ENCODE measurements at places on chromosomes 16 and 17. TPM values are rescaled to one million over a fixed set of nuclear protein-coding genes. Genes with fewer than 3 reads are reported as not detected.

GRCh38 chr16:4957420-4957719 lies 760 bp upstream of the SEC14L5 start:
- no peaks in the 10 kb centered on the region for H3K27me3 ChIP-seq
- peak overlapping the region; percentile 76 for H3K27ac ChIP-seq
- no peak for DNase-seq
- H3K4me3 ChIP-seq: peak overlapping the region; percentile 51

MYH13 gene
- total RNA-seq: not detected

DNA sequence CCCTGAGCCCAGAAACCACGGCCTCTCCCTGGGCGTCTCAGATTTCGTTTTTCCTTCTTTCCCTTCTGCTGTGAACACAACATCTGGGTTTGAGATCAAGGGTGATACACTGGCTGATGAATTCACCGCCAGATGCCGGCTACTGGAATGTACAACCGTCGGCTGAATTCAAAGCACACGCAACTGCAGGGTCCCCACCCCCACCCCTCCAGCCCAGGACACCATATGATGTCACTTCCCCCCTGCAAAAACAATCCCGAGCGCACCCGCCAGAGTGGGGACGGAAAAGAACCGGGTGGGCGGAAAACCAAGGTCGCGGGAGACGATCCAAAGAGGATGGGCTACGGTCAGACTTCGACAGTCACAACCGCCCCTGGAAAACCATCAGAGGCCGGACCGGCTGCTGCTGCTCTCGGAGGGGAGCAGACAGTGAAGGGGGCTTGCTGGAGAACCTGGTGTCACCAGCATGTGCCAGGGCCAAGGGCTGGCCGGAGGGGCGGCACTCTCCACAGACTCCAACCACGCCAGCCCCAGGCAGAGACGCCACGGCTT lies 23.3 kb downstream of the CEP295NL start:
- H3K4me3 ChIP-seq: peak overlapping the region; percentile 9
- peak; percentile 81 for DNase-seq
- peaks cover 10% of the 10 kb centered on the region for H3K4me1 ChIP-seq
- no peaks in the 10 kb centered on the region for H3K27me3 ChIP-seq
- peak overlapping the region; percentile 89 for H3K27ac ChIP-seq

DNA sequence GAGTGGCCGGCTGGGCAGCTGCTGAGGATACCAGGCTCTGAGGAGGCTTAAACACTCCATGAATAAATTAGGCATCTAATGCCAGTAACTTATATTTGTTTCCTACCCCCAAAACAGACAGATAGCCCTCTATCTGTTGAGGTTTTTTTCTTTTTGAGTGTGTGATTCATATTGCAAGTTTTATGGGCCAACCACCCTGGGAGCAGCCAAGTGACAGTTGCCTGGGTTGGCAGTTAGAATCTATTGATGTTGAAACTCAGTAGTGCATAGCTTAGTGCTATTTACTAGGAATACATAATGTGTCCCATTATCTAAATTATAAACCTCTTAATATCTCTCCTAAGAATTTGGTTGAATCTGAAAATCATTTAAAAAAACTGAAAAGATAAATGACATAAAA lies 397.4 kb downstream of the CA10 start:
- no peak overlapping the region for H3K27ac ChIP-seq
- no peak for DNase-seq
- no peaks in the 10 kb centered on the region for H3K4me1 ChIP-seq
- H3K4me3 ChIP-seq: no peak overlapping the region
